ENCODE measurements at places on chromosomes 7 and 10.

- no peak for DNase-seq
These were observed 197.2 kb downstream of the VTI1A start for GRCh38 chr10:112644265-112644645.

- DNase-seq: no peak
These were observed 88.3 kb upstream of the MXI1 start for GRCh38 chr10:110118891-110119621.

DNA sequence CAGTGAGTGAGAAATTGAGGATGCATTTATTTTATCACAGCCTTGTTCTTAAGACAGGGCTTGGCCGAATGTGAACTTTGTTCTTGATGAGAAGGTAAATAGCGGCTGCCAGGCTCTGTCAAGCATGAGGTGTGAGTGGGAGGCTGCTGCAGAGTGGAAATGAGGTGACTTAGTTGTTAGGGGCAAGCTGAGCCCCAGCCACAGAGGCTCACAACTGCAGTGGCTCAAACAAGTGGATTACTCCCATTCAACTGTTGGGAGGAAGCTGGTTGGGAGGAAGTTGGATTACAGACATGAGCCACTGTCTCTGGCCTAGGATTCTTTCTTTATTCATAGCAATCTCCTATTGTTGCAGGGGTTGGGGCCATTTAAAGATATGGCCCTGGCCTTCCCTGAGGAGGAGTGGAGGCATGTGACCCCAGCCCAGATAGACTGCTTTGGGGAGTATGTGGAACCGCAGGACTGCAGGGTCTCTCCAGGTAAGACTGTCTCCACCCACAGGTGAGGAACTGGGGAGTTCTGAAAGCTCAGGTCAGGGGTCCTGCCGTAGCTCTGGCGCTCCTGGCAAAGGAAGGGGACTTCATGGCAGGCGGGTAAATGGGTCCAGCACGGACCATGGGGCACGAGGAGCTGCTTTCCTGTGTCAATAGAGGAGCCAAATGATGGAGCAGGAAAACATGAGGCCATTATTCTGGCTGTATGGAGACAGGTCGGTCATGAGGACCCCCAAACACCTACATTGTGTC is 7.1 kb downstream of the ZSCAN25 start:
- DNase-seq: no peak

DNA sequence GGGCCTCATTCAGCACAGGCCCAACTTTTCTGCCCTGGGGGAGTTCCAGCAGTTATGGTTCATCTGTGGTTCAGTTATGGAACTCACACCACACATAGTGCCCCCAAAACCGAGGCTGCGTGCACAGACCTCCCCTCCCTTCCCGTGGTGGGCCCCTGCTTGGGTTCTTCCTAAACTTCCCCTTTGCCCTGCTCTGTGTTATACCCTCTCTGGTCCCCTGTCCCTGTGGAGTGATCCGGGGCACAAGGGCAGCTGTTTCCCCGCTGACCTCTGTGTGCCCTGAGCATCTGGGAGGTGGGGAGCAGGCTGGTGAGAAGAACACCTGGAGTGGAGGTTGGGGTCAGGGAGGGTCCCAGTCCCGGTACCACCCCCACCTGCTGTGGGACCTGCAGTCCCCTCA is 39.4 kb downstream of the HTRA1 start:
- no peak for DNase-seq

DNA sequence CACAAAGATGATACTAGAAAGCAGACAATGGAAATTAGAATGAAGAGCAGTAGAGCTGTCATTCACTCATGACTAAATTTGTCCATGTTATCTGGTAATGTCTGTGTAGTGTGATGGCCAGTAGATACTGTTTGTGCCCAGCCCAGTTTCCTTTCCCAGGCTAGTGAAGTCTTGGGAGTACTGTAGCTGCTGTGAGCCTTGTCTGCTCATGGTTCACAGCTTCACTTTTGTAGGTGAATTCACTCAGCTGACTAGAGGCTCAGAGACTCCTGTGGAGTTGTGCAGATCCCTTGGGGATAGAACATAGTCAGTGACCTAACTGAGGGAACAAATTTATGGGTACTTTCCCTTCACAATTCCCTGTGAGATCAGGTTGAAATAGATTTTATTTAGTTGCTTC is 572.5 kb downstream of the ARL4A start:
- no peak for DNase-seq

DNA sequence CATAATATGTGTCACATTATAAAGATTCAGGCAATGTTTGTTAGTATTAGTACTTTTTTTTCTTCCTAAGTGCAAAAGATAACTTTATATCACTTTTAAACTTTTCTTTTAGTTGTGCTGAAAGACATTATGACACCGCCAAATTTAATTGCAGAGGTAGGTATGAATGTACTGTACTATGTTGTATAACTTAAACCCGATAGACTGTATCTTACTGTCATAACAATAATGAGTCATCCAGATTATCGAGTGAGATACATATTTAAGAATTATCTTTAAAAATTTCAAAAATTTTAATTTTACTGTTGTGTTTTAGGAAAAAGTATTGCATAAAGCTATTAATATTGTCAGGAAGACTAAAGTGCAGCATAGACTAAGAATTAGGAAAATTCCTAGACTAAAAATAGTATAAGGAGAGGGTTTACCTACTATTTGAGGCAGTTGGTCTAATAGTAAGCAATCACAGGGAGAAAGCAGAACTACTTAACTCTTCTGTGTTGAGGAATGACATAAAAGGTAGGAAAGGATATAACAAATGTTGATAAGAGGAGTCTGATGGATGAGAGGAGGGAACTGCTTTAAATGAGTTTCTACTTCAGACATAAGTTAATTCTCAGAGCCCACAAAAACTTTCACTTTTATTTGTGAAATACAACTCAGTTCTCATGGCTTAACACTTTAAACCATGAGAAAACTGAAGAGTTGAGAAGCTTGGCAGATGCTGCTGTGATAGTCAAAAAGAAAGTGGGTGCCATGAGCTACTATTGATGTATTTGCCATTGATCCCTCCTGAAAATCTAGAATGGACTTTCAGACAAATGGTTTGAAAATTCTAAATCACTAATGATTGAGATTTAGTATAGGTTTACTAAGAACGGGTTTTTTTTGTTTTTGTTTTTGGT is 67.8 kb downstream of the PTEN start:
- no peak for DNase-seq

DNA sequence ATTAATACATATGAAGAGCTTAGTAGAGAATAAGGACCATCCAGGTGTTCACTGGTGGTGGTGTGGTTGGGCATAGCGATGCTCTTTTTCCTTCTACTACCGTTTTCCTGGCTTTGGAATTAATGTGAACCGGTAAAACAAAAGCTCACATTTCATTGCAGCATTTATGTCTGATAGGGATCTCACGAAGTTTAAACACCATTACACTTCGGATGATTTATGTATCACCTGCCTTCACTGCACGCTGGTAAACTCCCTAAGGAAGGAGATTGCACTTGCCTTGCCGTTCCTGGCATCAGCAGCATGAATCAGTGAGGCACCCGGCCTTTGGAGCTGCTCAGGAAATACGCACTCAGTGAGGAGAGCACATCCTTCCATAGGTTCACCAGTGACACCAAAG is 47.5 kb downstream of the WIPF3 start:
- peak; percentile 13 for DNase-seq

- DNase-seq: no peak
These were observed 303.5 kb downstream of the SFMBT2 start for GRCh38 chr10:7107285-7107684.

DNA sequence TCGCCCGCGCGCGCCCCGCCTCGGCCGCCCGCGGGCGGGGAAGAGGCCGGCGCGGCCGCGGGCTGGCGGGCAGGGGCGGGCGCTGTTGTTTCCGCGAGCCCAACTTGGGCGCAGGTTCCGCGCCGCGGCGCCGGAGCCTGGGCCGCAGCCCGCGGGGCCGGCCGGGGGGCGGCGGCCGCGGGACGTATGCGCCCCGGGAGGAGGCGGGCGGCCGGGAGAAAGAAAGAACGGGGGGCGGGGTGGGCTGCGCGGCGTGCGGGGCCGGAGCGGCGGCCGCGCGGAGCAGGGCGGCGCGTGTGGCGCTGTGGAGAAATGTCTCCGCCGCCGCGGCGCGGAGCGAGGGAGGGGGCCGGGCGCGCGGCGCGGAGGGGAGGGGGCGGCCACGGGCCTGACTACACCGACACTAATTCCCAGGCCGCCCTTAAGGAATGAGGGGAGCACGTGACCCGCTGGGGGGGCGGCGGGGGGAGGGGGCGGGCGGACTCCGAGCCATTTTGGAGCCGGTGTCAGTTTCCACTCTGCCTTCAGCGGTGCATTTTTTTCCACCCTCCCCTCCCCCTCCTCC is at the start of gene BMI1:
TSS of gene BMI1 (plus strand) at position 509 of the 565 bp plus-strand sequence. CDS start 5,351 bp downstream, outside the sequence.
- DNase-seq: peak; percentile 68

DNA sequence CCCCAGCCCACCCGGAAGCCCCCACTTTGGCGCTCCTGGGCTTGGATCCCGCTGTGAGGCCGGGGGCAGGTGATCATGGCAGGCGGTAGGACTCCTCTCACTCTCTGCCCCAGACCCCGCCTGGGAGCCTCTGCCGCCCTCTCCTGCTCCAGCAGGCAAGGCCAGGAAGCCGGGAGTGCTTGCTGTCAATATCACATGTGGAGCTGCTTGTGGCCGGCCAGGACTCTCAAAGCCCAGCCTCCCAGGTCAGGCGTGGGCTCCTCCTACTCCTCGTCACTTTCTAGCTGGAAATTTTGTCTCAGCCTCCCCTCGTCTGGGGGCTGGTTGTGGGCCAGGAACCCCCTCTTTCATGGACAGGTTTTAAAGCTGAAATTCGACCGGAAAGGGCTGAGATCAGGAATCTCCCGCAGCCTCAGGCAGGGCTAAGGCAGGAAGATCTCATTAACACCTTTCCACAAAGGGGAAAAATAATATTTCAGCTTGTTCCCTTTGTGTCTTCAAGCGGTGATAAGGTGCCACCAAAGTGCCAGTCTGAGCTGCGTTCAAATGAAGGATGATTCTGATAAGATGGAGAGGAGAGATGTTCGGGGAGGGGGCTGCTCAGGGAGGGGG is 273.6 kb upstream of the PODXL start:
- DNase-seq: no peak

DNA sequence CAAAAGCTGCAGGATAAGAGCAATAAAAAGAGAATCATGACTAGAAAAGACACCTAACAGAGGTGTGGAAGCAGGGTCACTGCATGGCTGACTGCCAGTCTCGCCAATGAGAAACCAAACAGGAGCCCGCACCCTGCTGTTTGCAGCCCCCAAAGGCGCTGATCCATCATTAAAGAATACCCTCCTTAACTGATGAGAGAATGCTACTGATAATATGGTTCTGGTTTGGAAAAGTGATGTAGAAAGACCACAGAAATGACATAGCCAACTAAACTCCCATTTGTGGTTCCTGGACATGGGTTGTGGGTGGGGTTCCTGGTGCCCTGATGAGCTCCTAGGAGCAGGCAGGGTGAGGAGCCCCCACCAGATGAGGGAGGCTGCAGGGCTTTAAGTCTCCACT is 207.4 kb downstream of the TNS3 start:
- no peak for DNase-seq
